ENCODE measurements at places on chromosomes 6 and 20. TPM values are rescaled to one million over a fixed set of nuclear protein-coding genes. Genes with fewer than 3 reads are reported as not detected.

Gene RIPPLY2
- not detected for total RNA-seq

Gene SLC22A7
- not detected for total RNA-seq

Gene PRPH2
- not detected for total RNA-seq

DNA sequence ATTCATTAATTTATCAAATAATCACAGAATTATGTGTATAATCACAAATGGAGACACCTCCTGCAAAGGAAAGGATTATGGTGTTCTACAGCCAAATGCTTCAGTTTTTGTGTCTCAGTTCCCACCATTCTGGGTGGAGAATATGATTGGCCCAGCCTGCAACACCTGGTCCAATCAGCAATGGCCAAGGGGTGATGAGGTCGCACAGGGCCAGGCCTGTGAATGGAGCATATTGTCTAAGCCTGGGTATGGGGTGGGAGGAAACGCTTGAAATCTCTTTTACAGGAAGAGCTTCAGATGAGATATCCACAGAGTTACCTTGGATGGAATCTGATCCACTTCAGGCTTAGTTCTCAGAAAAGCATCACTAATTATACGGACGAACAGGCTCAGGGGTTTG, 271.6 kb downstream of the DHX35 start:
- DNase-seq, result no peak

GRCh38 chr20:47262008-47262364, 94.5 kb downstream of the ZMYND8 start:
- DNase-seq, result no peak

DNA sequence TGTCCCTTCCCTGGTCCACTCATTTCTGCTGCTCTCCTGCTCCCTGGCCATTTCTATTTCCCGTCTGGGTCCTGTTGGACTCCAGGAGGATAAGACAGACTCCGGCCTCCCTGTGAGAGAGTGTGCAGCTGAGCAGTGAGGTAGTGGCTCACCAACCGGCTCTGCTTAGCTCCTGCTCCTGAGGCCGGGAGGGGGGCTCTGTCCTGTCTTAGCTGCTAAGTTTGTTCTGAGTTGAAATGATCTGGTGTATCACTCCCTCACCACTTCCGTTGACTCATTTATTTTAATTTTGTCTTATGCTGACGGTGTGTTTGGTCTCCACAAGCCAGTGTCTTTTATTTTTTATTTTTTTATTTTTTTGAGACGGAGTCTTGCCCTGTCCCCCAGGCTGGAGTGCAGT, 148.5 kb upstream of the PDE10A start:
- DNase-seq, result no peak

- no peak for DNase-seq
Observed at GRCh38 chr6:10968776-10969175, 75.3 kb downstream of the ELOVL2 start.

GRCh38 chr6:97048771-97049170, 124.2 kb downstream of the KLHL32 start:
- no peak for DNase-seq

GRCh38 chr6:138278326-138278725, 60.0 kb upstream of the PBOV1 start:
- DNase-seq, result no peak

GRCh38 chr6:45488269-45488668, 110.5 kb upstream of the SUPT3H start:
- no peak for DNase-seq

DNA sequence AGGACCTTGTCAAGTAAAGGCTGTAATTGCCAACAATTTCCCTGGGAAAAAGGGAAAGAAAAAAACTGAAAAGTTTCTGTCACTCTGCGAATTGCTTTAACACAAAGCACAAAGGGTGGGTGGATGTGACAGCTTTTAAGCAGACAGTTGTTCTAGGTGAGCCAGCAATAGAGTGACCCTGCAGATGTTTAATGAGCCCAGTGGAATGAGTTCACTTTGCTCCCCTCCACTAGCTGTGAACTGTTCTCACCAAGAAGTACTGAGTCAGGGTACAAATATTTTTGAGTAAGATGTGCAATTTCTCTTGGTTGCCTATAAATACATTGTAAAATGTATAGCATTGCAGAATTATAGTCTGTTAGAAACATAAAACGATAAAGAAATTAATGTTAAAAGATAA, 26.2 kb upstream of the LRRC1 start:
- no peak for DNase-seq

DNA sequence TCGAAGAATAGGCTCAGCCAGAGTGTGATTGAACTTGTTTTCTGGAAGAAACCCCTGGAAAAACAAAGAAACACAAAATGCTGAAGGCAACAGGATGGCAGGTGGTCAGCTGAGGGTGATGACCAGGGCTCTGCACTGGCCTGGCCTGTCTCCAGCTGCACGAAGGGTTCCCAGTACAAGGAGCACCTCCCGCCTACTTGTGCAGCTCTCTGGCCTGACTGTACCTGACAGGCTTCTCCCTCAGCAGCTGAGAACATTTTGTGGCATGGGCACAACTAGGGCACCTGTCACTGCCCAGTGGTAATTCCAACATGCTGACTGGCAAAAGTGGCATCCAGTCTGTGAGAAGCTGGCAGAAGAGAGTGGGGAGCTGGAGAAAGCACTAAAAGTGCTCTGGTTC, 38.8 kb upstream of the EMILIN3 start:
- DNase-seq, result no peak
